ENCODE measurements at places on chromosomes 4 and X. TPM values are rescaled to one million over a fixed set of nuclear protein-coding genes. Genes with fewer than 3 reads are reported as not detected.

EDA2R gene
- 7.0 TPM for total RNA-seq

ADRA2C gene
- 6.9 TPM for total RNA-seq

TMEM47 gene
- total RNA-seq: 47.9 TPM

SMARCA1 gene
- 34.4 TPM for total RNA-seq

TEX11 gene
- total RNA-seq: not detected

ZNF827 gene
- total RNA-seq: 19.0 TPM

KDR gene
- 40.6 TPM for total RNA-seq
